T-cell (primary cell): ENCODE measurements at places on chromosomes 3 and 15.
A peak's percentile ranks its signal among the peaks of the same experiment; 100 is the strongest.

DNA sequence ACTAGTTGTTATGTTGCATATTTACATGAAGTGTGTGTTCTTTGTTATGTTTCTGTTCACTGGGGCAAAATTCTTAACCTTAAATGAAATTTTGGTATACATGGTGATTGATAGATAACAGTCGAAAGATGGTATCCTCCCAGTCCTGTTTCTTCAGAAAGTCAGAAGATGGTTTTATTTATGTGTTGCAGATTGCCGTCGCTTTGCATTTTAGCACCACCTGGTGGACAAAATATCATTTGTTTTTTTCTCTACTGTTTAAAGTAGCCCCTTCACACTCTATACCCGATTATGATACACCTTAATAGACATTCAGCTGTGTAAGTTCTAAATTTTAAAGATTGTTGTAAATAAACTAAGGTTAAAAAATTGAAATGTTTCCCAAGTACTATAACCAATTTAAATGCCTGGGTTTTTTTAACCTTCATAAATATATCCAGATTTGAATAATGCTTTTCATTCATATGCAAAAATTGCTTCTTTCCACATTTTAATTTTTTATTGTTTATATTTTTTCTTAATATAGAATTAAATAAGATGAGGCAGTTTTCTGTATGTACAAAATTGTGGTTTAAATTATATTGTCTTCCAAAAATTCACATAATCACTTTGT lies 152.2 kb downstream of the ALCAM start:
- peak; percentile 11 for DNase-seq
- H3K4me1 ChIP-seq, result no peaks in the 10 kb centered on the region
- H3K36me3 ChIP-seq, result no peaks in the 10 kb centered on the region
- H3K4me3 ChIP-seq, result no peak overlapping the region

GRCh38 chr3:40627095-40627494 lies 102.3 kb downstream of the ZNF621 start:
- H3K4me3 ChIP-seq, result no peak overlapping the region
- no peaks in the 10 kb centered on the region for H3K36me3 ChIP-seq
- H3K4me1 ChIP-seq, result peaks cover 8% of the 10 kb centered on the region
- DNase-seq, result no peak
- no peak overlapping the region for H3K27ac ChIP-seq

DNA sequence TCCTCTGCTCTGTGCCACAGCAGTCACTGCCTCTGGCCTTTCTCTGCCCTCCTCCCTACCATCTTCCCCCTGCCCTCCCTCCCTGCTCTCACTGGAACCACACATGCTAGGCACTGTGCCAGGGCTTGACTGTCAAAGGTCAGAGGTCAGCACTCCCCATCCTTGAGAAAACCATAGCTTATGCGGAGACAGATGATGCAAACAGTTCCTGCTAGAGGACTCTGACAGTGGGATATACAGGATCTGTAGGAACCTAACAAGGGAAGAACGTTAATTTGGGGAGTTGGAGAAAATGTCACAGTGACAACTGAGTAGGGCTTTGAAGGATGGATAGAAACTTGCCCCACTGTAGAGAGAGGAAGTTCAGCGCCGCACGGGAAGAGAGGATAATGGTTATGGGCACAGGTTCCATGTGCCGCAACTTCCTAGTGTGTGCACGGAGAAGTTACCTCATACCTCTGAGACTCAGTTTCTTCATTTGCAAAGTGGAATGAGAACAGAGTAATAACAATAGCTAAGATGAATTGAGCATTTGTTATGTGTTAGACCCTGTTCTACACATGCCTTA lies 29.3 kb upstream of the XYLB start:
- H3K27ac ChIP-seq, result no peak overlapping the region
- H3K4me1 ChIP-seq, result no peaks in the 10 kb centered on the region
- DNase-seq, result no peak
- no peak overlapping the region for H3K4me3 ChIP-seq
- no peaks in the 10 kb centered on the region for H3K36me3 ChIP-seq
- peaks cover 8% of the 10 kb centered on the region for H3K27me3 ChIP-seq

- H3K27me3 ChIP-seq, result peaks cover 4% of the 10 kb centered on the region
- no peaks in the 10 kb centered on the region for H3K36me3 ChIP-seq
- H3K27ac ChIP-seq, result no peak overlapping the region
- H3K4me3 ChIP-seq, result no peak overlapping the region
- DNase-seq, result no peak
- H3K4me1 ChIP-seq, result no peaks in the 10 kb centered on the region
These were observed 273.2 kb downstream of the PDZRN3 start for GRCh38 chr3:73351423-73352071.
